ENCODE measurements at places on chromosomes 4 and X.

DNA sequence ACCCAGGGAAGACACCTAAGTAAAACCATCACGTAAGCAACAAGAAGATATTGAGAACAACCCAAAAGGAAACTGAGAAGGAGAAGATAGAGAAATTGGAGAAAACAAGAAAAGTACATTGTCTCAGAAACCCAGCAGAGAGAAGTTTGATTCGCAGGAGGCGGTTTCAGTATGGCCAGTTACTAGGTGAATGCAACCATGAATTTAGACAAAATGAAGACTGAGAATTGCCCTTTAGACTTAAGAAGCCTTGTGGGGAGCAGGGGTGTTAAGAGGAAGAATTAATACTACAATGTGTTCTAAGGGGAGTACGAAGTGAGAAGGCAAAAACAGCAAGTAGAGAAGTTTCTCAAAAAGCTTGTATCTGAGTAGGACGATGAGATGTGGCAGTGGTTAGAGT is 229.3 kb upstream of the NEIL3 start:
- DNase-seq, result no peak

DNA sequence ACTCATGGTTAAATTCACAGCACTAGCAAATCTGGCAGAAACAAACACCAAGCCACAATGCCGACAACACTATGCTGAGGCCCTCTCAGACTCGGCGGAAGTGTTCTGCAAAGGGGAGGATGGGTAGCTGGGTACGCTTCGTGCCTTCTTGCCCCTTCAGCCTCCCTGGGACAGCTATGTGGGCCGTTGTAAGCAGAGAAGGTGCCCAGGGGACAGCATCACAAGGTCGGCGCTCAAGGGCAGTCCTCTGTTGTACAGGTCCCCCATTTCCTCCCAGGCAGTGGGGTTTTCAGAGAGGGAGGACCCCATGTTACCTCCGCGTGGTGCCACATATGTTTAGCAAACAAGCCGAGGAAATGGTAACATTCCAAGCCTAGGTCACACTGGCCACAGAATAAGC is 173.6 kb downstream of the AFAP1 start:
- no peak for DNase-seq

DNA sequence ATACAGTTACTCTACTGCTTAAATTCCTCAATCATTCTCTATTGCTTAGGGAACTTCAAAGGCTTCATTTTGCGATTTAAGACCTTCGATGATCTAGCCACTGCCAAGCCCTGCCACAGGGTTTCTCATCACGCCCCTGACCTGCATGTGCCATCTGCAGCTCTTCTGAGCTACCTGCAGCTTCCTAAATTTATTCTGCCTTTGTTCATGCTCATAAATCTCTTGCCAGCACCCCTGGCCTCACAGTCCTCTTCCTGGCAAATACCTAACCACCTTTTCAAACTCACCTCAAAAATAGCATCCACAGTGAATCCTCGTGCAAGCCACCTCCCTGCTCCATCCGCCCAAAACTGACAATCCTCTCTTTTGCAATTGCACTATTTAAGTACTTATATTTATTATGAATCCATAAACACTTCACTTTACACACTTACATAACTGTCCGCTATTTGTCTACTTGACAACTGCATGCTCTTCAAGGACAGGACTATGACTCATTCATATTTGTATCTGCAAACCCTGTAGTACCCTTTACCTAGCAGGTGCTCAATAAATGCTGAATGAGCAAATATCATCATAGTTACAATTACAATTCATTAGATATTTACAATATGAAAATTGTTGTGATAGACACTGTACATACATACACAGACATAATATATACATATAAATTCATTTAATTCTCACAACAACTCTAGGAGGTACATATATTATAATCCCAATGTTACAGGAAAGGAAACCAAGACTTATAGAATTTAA is 280.0 kb upstream of the RASGEF1B start:
- DNase-seq, result no peak

- no peak for DNase-seq
Measured at GRCh38 chr4:56375458-56375857, 11.8 kb downstream of the AASDH start.

GRCh38 chrX:18666614-18667013 is 5.3 kb downstream of the RS1 start:
- no peak for DNase-seq

DNA sequence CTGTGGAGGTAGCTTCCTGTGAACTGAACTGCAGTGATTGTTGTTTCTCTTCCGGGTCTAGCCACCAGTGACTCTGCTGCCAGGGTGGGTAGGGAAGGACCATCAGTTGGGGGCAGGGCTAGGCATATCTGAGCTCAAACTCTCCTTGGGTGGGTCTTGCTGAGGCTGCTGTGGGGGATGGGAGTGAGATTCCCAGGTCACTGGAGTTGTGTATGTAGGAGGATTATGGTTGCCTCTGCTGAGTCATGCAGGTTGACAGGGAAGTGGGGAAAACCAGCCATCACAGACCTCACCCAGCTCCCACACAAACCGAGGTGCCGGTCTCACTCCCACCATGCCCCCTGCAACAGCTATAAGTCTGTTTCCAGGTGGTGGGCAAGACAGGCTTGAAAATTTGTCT is 1937.8 kb downstream of the PCDH7 start:
- DNase-seq, result no peak

DNA sequence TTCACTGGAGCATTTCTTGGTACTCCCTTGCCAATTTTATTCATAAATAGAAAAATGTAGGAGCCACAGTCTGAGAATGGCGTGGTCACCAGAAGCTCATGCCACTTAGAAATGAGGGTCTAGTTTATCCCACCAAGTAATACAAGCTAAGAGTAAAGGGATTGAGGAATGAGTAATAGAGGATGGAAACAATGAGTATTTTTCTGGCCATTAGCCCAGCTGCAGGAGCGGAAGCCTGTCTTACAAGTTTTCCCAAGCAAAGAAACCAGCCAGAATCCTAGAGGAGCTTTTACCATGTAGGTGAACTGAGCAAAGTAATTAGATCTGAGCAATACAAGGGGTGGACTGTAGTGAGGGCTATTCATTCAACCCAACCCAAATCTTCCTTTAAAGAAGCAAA is 160.7 kb upstream of the NPY2R start:
- DNase-seq, result no peak
